ENCODE measurements at places on chromosomes 13 and 19.

- no peak for DNase-seq
Measured at GRCh38 chr19:21705393-21705792, 62.0 kb downstream of the ZNF100 start.

GRCh38 chr13:31982540-31982939, 49.0 kb upstream of the FRY start:
- DNase-seq = no peak

DNA sequence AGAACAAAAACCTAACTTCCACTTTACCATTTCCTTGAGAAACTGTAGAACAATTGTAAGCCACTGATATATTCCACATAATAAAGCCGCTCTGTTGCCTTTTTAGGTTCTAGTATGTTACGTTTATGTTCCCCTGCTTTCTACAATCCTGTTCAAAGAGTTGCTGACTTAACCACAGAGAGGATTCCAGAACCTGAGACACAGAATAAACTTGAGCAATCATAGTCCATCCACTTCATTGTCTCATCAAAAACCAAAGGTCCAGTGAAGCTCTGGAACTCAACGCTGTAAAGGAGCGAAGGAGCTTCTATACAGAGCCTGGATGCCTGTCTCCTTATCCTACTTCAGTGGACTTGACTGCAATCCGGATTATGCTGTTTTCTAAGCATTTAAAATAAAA, 4.6 kb downstream of the STARD13 start:
- DNase-seq = no peak

DNA sequence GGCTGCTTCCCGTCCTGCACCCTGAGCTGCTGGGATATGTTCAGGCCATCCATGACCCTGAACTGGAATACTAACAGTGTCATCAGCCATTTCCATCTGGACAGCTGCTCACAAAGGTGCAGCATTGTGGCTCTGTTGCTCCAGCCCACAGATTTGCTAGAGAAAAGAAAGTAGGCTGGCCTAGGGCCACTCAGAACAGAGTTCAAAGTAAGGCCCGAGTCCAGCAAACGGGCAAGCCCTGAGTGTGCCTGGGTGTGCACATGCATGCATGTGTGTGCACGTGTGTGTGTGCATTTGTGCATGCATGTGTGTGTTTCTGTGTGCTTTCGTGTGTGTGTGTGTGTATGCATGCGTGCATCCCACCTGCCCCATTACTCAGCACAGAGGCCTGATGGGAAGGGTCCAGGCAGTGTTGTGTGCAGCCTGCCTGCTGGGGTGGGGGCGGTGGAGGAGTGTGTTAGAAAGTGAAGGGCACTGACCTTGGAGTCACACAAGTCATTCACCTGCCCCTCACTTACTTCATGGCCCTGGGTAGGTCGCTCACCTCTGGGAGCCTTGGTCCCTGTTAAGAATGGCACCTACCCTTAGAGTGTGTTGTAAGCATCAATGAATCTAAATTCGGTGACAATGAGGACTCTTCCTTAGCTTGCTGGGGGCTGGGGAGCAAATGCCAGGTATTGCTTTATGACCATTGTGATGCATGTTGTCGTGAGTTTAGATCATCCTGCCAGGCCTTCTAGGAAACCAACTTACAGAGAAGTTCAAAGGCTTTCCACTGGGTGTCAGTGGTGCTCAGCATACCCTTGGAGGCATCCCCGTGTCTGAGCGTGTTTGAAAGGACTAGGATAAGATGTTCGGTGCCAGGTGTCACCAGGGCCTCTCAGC, 53.2 kb downstream of the GPR12 start:
- DNase-seq = peak; percentile 56

- DNase-seq = no peak
Measured at GRCh38 chr19:12544401-12544876, 6.8 kb downstream of the ZNF564 start.
